ENCODE measurements at places on chromosomes 2 and 18.

DNA sequence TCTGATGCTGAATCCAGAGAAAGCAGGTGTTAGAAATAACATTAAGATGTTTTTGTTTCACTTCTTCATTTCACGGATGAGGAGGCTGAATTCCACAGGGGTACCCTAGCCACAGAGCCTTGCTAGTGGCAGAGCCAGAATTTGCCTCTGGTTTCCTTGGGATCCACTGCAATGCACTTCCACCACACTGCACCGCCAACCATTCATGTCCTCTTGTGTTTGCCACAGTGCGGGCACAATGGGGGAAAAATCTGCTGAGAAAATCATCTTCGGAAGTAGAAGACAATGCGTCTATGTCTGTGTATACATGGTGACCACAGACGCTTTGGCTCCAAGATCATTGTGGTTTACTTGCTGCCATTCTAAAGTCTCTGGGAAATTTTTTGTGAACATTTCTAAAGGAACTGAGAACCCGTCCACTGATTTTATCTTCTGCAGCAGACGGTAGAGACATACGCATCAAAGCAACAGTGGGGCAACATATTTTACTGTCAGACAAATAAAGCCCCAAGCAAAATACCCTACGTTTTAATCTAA is 14.9 kb downstream of the ICOS start:
- no peak for DNase-seq
- H3K27me3 ChIP-seq: no peaks in the 10 kb centered on the region
- H3K36me3 ChIP-seq: no peaks in the 10 kb centered on the region
- no peak overlapping the region for H3K4me3 ChIP-seq

- peaks cover 15% of the 10 kb centered on the region for H3K4me1 ChIP-seq
- H3K36me3 ChIP-seq: no peaks in the 10 kb centered on the region
- DNase-seq: peak; percentile 50
Measured at GRCh38 chr2:25698752-25699151, 25.4 kb upstream of the DTNB start.

GRCh38 chr2:95008306-95008705 is 17.2 kb upstream of the MAL start:
- H3K4me1 ChIP-seq: no peaks in the 10 kb centered on the region
- no peak overlapping the region for H3K27ac ChIP-seq
- H3K36me3 ChIP-seq: no peaks in the 10 kb centered on the region
- H3K4me3 ChIP-seq: no peak overlapping the region

GRCh38 chr2:201980389-201980821 is 53.2 kb upstream of the FZD7 start:
- no peaks in the 10 kb centered on the region for H3K27me3 ChIP-seq
- no peak overlapping the region for H3K27ac ChIP-seq
- H3K4me3 ChIP-seq: no peak overlapping the region
- H3K4me1 ChIP-seq: no peaks in the 10 kb centered on the region
- no peak for DNase-seq
- H3K36me3 ChIP-seq: no peaks in the 10 kb centered on the region

GRCh38 chr18:42392926-42393325 is 437.9 kb downstream of the PIK3C3 start:
- no peaks in the 10 kb centered on the region for H3K4me1 ChIP-seq
- no peaks in the 10 kb centered on the region for H3K36me3 ChIP-seq
- DNase-seq: no peak

DNA sequence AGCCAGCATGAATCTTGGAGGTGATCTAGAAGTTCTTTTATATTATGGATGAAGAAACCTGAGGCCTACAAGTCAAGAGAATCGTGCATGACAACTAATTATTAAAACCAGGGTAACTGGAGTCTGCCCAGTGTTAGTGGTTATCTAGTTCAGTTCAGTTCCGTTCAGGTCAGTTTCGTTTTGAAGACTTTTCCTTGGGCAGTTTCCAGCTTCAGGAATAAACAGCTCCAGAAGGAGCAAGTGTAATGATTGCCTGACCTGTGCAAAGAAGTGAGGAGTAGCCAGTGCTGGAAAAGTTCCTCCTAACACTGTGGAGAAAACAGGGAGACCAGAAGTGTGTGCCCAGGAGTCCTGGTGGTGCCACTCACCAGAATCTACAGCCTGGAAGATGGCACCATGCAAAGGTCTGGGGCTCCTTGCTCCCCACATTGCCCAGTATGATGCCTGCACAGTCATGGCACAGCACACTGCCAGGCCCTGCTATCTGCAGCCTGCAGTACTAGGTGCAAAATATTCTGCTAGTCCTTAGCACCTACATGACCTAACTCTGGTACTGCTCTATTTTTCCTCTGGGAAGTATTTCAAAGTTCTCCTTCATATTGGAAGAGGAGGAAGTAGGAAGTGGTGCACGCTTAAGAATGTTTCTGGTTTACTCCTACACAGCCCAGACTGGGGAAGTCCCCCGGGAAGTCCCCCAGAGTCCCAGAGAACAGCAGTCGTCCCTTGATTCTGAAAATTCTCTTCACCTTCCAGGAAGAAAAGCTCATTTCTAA is 65.8 kb downstream of the SUMO1 start:
- H3K4me1 ChIP-seq: peaks cover 3% of the 10 kb centered on the region
- no peaks in the 10 kb centered on the region for H3K36me3 ChIP-seq
- H3K27me3 ChIP-seq: no peaks in the 10 kb centered on the region

GRCh38 chr2:177908824-177909223 is 163.8 kb downstream of the PDE11A start:
- no peaks in the 10 kb centered on the region for H3K27me3 ChIP-seq
- no peak overlapping the region for H3K27ac ChIP-seq
- no peak for DNase-seq
- no peaks in the 10 kb centered on the region for H3K4me1 ChIP-seq

- DNase-seq: no peak
- no peaks in the 10 kb centered on the region for H3K4me1 ChIP-seq
- H3K36me3 ChIP-seq: no peaks in the 10 kb centered on the region
- no peak overlapping the region for H3K4me3 ChIP-seq
- H3K27ac ChIP-seq: no peak overlapping the region
Measured at GRCh38 chr2:234914371-234915154, 37.3 kb upstream of the SH3BP4 start.

DNA sequence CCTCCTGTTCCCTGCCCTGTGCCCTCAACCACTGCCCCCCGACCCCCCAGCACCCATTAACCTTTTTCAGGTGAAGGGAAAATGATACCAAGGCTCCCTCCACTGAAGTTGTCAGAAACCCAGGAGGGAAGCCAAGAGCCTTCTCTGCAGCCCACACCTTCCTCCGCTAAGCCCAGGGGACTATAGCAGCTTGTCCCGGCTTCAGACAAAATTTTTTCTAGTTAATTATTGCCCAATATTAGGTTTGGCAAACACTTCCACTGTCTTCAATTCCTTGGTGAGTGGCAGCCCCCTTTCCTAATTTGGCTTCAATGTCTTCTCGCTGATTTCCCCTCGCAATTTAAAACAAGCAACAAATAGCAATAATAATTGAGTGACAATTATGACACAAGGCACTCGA is 23.9 kb downstream of the RFX8 start:
- H3K27me3 ChIP-seq: no peaks in the 10 kb centered on the region
- peaks cover 4% of the 10 kb centered on the region for H3K36me3 ChIP-seq
- H3K4me1 ChIP-seq: peaks cover 12% of the 10 kb centered on the region
- no peak overlapping the region for H3K4me3 ChIP-seq

DNA sequence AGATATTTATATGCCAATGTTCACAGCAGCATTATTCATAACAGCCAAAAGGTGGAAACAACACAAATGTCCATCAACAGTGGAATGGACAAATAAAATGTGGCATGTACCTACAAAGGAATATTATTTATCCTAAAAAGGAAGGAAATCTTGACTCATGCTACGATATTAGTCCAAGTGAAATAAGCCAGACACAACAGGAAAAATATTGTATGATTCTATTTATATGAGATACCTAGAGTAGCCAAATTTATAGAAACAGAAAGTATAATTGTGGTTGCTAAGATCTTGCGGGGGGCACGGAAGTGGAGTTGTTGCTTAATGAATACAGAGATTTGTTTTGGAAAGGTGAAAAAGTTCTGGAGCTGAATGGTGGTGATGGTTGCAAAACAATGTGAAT is 33.0 kb upstream of the CCDC150 start:
- H3K27me3 ChIP-seq: no peaks in the 10 kb centered on the region
- DNase-seq: no peak
- H3K27ac ChIP-seq: no peak overlapping the region
- H3K4me3 ChIP-seq: no peak overlapping the region
- no peaks in the 10 kb centered on the region for H3K36me3 ChIP-seq

Data from astrocyte (in vitro differentiated cells and primary cell).